A549 treated with Hydrocortisone at 1 μM for 4 hours (cell line): ENCODE measurements at places on chromosomes 1 and 21. TPM values are rescaled to one million over a fixed set of nuclear protein-coding genes. Genes with fewer than 3 reads are reported as not detected.

The FAM167B gene
- 0.16 to 0.70 TPM (median 0.55 TPM) in 5 replicates for total RNA-seq

The IFI44L gene
- 0.08 to 0.28 TPM in 2 of 5 replicates, not detected in the others for total RNA-seq

The PEAR1 gene
- 5.9 to 7.6 TPM (median 6.4 TPM) in 5 replicates for total RNA-seq

The MIXL1 gene
- 0.03 to 0.21 TPM (median 0.13 TPM) in 3 of 5 replicates, not detected in the others for total RNA-seq

The ZMYND12 gene
- total RNA-seq: 0.21 to 0.46 TPM (median 0.40 TPM) in 5 replicates

The TEDDM1 gene
- not detected in 5 replicates for total RNA-seq

The NOS1AP gene
- 0.18 to 0.33 TPM (median 0.21 TPM) in 5 replicates for total RNA-seq

The ERG gene
- 0.03 to 0.17 TPM in 2 of 5 replicates, not detected in the others for total RNA-seq

The SLC22A15 gene
- total RNA-seq: 0.57 to 1.0 TPM (median 0.71 TPM) in 5 replicates

The SESN2 gene
- total RNA-seq: 6.5 to 10.4 TPM (median 8.2 TPM) in 5 replicates

The MYCL gene
- total RNA-seq: 1.1 to 1.6 TPM (median 1.4 TPM) in 5 replicates

The ACOT11 gene
- 2.0 to 2.4 TPM (median 2.1 TPM) in 5 replicates for total RNA-seq

The CD52 gene
- total RNA-seq: not detected in 5 replicates

The FNDC5 gene
- total RNA-seq: 0.25 to 0.98 TPM (median 0.42 TPM) in 5 replicates

The PLEKHN1 gene
- 4.4 to 5.7 TPM (median 4.9 TPM) in 5 replicates for total RNA-seq

The MPZL1 gene
- total RNA-seq: 104 to 126 TPM (median 114 TPM) in 5 replicates

The CLCA1 gene
- total RNA-seq: 0.03 TPM in 1 of 5 replicates, not detected in the others

The CDK18 gene
- total RNA-seq: 0.67 to 1.0 TPM (median 0.83 TPM) in 5 replicates

The SPATA17 gene
- 2.2 to 2.8 TPM (median 2.2 TPM) in 5 replicates for total RNA-seq

The FAM72A gene
- 10.1 to 10.7 TPM (median 10.5 TPM) in 5 replicates for total RNA-seq

The TLCD4 gene
- total RNA-seq: 7.7 to 12.5 TPM (median 10.4 TPM) in 5 replicates

The DDX20 gene
- 7.7 to 11.4 TPM (median 8.7 TPM) in 5 replicates for total RNA-seq

The TBX15 gene
- total RNA-seq: 0.02 to 0.07 TPM (median 0.06 TPM) in 5 replicates

The TMEM125 gene
- total RNA-seq: 0.05 to 0.08 TPM (median 0.07 TPM) in 3 of 5 replicates, not detected in the others

The FCRLB gene
- total RNA-seq: 1.5 to 1.8 TPM (median 1.7 TPM) in 5 replicates

The SH3BGR gene
- 0.27 to 2.3 TPM (median 0.79 TPM) in 5 replicates for total RNA-seq

The GLIS1 gene
- total RNA-seq: 0.08 to 0.12 TPM (median 0.09 TPM) in 4 of 5 replicates, not detected in the other

The GJA8 gene
- not detected in 5 replicates for total RNA-seq

The BGLAP gene
- 0.16 to 0.62 TPM (median 0.30 TPM) in 3 of 5 replicates, not detected in the others for total RNA-seq

The OR14A16 gene
- total RNA-seq: not detected in 5 replicates

The SPRR2F gene
- total RNA-seq: not detected in 5 replicates

The S100A16 gene
- total RNA-seq: 487 to 581 TPM (median 545 TPM) in 5 replicates

The IGSF21 gene
- total RNA-seq: not detected in 5 replicates

The WNT9A gene
- total RNA-seq: 5.6 to 8.6 TPM (median 7.2 TPM) in 5 replicates

The EXOC8 gene
- total RNA-seq: 8.0 to 11.4 TPM (median 8.7 TPM) in 5 replicates

The LAMB3 gene
- 18.6 to 23.5 TPM (median 21.0 TPM) in 5 replicates for total RNA-seq

The TMEM269 gene
- total RNA-seq: 0.03 to 0.15 TPM (median 0.09 TPM) in 5 replicates

The ERICH3 gene
- not detected in 5 replicates for total RNA-seq
